SK-N-MC (cell line): ENCODE measurements at places on chromosomes 4 and X.

DNA sequence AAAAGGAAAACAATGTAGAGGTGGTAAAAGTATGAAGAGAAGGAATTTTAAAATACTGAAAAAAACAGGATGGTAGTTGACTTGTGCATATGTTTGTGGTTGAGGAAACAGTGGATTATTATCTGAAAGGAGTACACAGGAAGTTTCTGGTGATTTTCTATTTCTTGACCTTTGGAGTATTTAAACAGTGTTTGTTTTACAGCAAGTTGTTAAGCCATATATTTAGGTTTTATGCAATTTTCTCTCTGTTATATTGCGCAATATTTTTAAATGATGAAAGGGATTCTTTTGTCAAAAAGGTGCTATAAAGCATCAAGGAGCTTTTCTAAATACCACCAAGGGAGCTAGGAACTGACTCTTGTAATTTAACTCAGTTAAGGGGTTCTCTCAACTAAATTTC lies 343.1 kb upstream of the MAOA start:
- DNase-seq: no peak

DNA sequence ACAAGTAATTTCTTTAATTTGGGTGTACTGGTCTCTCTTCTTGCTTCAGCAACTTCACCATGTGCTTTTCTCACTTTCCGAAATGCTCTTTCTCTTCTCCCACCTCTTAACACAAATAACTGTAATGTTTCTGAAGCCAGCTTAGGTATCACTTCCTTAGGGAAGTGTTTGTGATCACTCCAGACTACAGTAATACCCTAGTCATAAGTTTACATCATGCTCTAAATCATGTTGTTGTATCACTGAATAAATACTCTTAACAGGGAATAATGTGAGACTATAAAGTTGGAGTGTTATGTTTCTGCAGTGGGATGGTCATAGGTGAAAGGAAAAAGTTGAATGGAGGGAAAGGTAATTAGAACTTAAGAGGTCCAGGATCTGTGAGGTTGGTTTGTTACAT lies 712.3 kb downstream of the C4orf33 start:
- no peak for DNase-seq

DNA sequence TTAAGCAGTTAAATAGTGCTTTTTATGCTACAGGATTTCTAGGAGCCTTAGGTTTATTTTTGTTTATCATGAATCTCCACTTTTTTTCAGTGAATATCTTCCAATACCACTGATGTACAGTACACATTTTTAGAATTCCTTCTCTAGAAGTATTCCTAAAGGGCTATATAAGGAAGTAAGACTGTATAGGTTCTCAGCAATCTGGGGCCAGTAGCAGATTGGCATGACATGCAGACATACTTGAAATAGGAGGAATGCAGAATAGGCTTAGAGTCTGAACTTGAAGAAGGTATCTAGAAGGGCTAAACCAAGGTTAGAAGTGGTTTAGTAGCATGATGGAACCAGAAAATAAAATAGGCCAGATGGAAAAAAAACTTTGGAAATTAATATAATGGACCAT lies 29.8 kb downstream of the HEPH start:
- DNase-seq: no peak

DNA sequence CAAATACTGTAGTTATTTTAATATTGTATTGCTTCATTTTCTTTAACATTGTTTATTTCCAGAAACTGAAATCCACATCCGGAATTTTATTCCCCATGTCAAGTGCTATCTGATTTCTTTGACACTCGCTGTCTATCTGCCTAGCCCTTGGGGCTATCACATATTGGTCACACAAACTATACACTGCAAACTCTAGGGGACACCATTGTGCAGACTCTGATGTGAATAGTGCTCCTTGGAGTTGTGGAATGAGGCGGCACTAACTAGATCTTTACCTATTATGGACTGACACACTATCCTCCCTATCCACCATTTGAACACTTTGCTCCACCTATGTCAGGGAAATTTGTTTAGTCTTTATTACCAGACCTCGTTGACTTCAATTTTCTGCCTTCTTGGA lies 534.5 kb downstream of the GLUD2 start:
- DNase-seq: no peak

- DNase-seq: no peak
Measured at GRCh38 chrX:72467135-72467534, 105.5 kb downstream of the HDAC8 start.

GRCh38 chr4:8270912-8271815 lies 1.6 kb downstream of the HTRA3 start:
- DNase-seq: no peak

GRCh38 chr4:1244081-1244977 lies 4.6 kb downstream of the CTBP1 start:
- DNase-seq: no peak

GRCh38 chr4:176902710-176903323 lies 110.1 kb upstream of the VEGFC start:
- no peak for DNase-seq

- no peak for DNase-seq
Measured at GRCh38 chr4:1900087-1900433, 28.9 kb downstream of the NSD2 start.

GRCh38 chr4:52234561-52235440 lies 183.7 kb downstream of the SPATA18 start:
- peak; percentile 14 for DNase-seq

DNA sequence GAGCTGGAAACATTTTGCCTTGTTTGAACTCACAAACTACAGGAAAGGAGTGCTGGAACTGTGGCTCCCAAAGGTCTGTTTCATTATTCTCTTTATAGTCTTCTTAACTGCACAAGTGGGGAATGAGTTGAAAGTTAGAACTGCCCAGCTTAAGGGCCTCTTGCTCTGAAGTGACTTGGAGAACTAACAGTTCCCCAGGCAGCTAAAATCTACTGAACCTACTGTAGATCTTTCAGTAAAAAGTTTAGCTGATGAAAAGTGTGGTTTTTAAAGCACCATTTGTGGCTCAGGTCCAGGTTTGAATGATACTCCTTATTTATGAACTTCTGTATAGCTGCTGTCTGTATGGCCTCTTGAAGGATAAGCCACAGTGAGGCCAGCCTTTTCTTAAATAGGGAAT lies 353.8 kb downstream of the MAPK10 start:
- DNase-seq: no peak

DNA sequence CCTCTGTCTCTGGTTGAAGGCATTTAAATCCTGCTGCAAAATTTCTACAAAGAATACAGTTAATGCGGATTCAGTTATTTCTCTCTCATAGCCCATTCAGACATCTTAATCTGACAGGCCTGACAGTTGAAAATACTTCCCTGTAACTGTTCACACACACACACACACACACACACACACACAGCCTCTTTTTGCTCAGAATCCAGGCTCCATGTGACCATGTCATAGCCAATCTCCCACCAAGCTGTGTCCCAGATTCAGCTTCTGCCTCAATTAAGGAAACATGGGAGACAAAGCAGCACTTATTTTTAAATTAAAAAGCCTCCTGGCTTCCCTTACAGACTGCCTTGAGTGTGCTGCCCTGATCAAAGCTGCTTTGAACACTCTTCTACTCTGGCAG lies 49.3 kb upstream of the EFHC2 start:
- no peak for DNase-seq

DNA sequence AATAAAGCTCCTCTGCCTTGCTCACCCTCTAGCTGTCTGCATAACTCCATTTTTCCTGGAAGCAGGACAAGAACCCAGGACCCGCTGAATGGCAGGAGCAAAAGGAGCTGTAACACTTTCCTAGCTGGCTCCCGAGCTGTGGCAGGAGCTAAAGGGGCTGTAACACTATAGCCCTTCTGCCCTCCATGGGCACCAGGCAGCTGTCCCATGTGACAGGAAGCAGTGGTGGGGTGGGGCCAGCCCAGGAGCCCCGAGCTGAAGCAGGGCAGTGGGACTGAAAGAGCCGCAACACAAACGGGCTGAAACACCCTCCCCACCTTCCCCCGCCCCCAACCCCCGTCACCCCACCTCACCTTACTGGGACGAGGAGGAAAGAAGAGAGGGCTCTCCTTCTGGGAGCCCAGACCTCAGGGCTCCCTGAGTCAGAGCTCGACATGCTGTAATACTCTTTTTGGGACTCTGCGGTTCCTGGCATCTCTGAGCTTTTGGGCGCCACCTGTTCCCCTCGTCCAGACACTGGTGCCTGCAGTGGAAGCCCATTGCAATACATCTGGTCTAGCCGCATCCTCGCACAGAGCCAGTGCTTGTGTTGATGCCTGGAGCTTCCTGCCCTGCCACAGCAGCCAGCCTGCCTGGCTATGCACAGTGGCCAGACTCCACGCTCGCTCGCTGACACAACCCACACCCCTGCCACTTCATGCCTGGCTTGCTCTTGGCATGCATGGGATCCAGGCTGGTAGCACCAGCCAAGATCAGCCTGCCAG lies 39.4 kb downstream of the PPM1K start:
- no peak for DNase-seq

- no peak for DNase-seq
Measured at GRCh38 chr4:101018836-101019235, 328.5 kb downstream of the PPP3CA start.

- no peak for DNase-seq
Measured at GRCh38 chr4:48585401-48585800, 95.3 kb downstream of the ZAR1 start.

DNA sequence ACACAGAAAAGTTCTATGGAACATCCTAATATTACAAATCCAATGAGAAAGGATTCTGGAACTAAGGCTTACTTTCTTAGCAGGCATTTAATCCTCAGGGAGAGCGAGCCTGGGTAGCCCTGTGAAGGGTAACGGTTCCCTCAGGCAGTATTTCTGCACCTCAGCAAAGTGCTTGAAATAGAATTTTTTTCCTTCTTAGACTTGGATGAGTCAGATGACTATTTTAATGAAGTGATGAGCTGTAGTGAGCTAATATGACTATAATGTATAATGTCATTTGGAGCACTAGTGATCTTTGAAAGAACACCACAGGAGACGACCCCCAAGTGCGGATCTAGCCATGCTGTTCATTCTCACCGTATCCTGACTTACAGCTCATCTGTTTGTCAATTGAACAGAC lies 493.0 kb upstream of the FAM241A start:
- DNase-seq: peak; percentile 64

DNA sequence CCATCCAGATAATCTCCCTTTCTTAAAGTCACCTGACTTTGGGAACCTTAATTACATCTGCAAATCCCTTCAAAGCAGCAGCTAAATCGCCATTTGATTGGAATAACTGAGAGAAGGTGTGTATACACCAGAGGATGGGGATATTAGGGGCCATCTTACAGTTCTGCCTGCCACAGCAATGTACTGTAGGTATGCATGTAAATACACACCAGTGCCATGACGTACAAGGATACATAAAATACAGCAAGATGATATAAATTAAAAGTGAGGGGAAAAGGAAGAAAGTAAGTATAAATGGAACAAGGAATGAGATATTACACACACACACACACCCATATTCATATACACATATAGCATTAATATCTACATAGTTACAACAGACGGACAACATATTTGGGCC lies 81.2 kb downstream of the CBR4 start:
- DNase-seq: no peak

- no peak for DNase-seq
Measured at GRCh38 chrX:51569561-51569960, 49.2 kb downstream of the CENPVL3 start.

GRCh38 chr4:67456577-67457196 lies 88.6 kb downstream of the CENPC start:
- no peak for DNase-seq

GRCh38 chr4:57926311-57926710 lies 816.1 kb upstream of the IGFBP7 start:
- no peak for DNase-seq

- no peak for DNase-seq
Measured at GRCh38 chr4:94841864-94842221, 84.1 kb downstream of the BMPR1B start.

- no peak for DNase-seq
Measured at GRCh38 chrX:96994093-96994492, 110.4 kb downstream of the RPA4 start.

- no peak for DNase-seq
Measured at GRCh38 chr4:150079081-150079581, 886 bp downstream of the DCLK2 start.

DNA sequence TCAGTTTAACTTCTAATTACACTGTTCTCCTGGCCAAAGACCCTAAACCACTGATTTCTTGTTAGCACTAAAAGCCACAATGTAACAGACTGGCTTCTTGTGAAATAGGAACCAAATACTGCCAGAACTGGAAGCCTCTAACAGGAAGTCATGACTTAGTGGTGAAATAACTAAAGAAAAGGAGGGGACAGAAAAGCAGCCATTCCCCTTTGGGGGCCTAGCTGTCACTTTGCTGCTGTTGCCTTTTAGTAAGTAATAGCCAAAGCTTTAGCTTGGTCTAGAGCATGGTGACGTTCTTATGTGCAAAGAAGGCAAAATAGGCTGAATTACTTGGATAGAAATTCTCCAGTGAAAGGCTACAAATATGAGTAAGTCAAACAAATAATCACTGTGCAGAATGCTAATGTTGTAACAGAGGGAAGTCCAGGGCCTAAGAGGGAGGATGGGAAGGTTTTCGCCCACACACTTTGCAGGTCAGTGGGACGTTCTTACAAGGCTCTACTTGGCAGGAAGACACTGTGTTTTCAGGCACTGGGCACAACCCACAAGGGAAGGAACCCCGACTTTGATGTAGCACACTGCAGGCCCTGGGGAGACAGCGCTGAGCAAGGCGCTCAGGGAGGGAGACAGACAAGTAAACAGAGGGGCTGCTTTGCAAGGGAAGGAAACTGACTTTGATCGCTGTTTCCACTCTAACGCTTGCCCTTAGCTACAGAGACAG lies 16.7 kb downstream of the GAB3 start:
- no peak for DNase-seq

GRCh38 chrX:12758291-12758690 lies 32.9 kb upstream of the PRPS2 start:
- no peak for DNase-seq

DNA sequence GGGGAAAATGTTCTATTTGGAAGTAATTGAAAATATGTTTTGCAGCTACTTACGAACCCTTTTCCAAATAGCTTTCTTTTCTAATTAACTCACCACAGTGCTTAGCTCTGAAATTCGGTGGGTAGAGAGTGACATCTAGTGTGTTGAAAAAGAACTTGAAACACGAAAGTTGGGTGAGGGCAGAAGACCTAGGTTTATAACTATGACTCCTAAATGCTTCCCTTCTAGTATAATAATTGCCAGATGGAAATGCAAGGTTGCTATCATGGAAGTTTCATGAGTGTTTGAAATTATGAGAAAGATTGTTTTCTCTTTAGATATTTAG lies 77.3 kb upstream of the NOCT start:
- DNase-seq: peak; percentile 75
